ENCODE measurements at places on chromosomes 3 and 15. TPM values are rescaled to one million over a fixed set of nuclear protein-coding genes. Genes with fewer than 3 reads are reported as not detected.
A peak's percentile ranks its signal among the peaks of the same experiment; 100 is the strongest.

DNA sequence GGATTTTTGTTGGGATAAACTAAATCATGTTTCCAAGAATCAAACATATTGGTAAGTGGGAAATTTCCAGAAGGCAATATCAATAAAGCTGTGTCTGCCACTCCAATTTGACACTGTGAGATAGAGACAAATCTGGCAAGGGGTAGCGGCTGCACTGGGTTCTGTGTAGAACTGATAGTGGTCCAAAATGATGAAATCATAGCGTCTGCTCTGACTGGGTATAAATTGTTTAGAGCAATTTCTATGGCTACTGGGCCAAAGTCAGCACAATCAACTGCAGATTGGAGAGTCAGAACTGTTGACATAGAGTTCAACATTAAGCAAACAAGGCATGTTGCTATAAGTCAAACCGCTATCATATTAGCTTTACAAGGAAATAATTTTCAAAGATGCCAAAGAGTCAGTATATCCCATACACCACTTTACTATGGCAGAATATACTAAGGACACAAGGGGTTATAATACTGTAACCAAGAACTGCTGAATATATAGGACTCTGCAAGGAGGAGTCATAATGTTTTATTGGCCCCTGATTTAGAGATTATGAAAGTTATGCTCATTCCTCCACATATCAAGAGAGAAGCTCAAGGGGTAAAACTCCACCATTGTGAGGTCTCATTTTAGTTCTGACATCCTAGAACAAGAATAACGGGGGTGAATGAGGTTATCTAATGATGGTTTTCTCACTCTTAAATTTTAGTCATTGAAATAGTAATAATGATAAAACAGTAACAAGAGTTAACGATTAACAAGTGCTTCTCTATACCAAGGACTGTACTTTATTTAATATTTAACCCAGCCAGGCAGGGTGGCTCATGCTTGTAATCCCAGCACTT is 309.7 kb upstream of the GADL1 start:
- DNase-seq: no peak

DNA sequence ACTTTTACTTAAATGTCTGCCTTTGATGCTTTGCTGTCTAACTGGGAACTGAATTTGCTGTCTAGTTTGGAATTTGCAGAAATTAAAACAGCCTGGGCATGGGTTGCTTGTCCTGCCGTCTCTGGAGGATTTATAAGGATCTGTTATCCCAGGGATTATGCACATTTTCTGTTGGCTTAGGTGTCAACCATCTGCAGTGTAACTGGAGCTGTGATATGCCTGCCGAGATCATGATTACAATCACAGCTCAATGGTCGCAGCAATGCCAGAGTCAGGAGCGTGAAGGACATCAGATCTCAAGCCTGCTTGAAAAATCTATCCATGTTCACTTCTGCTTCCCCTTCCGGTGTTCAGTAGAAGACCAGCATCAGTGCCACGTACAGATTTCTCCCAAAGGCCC is 41.8 kb upstream of the SETMAR start:
- DNase-seq: no peak

Gene NDUFB4
- 141 TPM for polyA plus RNA-seq

- no peak for DNase-seq
Measured at GRCh38 chr15:74124759-74125158, 5.6 kb upstream of the ISLR2 start.

GRCh38 chr3:138946663-138947494 is at the start of the genes FOXL2 and FOXL2NB:
Gene FOXL2, minus strand, starts transcription at chr3:138947137. Its CDS starts 415 bp downstream, at chr3:138946722.
Gene FOXL2NB, plus strand, starts transcription at chr3:138947217. Its CDS starts 148 bp downstream, at chr3:138947365.
- no peak for DNase-seq

GRCh38 chr3:87796843-87797185 is 262.0 kb downstream of the CGGBP1 start:
- DNase-seq: no peak

Gene VWA5B2
- polyA plus RNA-seq: not detected

GRCh38 chr3:142353571-142353970 is 94.3 kb downstream of the XRN1 start:
- no peak for DNase-seq

DNA sequence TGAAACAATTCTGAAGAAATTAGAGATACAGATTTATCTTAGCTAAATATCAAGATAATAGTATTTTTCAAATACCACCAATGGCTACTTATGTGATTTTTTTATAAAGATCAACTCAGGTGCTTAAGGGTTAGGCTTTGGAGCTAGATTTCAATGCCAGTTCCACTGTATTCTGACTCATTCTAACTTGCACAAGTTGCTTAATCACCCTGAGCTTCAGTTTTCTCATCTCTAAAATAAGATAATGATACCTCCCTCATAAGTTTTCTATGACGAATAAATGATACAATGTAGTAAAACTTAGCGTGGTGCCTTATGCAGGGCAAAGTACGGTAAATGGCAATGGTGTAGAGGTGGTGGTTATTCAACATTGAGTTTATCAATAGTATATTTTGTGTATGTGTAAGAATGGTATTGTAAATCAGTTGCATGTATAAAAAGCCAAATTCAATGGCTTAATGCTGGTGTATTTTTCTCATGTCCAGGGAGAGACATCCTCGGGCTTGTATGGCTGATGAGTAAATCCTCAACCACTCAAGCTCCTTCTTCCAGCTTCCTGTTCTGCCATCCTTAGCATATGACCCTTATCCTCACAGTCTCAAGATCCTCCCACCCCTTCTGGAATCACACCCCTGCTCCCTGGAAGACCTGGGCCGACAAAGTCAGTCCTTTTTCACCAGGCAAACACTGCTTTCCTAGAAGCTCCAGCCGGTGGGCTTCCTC is 505.9 kb upstream of the CFAP20DC start:
- DNase-seq: no peak

DNA sequence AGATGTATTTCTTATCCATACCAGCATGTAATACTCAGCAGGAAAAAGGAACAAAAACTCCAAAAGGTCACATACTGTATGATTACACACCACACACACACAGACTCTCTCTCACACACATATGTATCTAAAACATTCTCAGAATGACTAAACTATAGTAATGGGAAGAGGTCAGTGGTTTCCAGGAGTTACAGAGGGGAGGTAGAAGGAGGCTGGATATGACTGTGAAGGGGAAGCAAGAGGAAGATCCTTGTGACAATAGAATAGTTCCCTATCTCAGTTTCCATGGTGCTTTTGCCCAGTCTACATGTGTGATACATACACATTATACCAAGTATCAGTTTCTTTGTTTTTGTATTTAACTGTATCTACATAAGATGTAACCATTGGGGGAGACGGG is 190.1 kb downstream of the IL5RA start:
- no peak for DNase-seq

Gene FANCD2OS
- polyA plus RNA-seq: not detected

GRCh38 chr15:85832394-85832793 is 37.7 kb upstream of the KLHL25 start:
- no peak for DNase-seq

DNA sequence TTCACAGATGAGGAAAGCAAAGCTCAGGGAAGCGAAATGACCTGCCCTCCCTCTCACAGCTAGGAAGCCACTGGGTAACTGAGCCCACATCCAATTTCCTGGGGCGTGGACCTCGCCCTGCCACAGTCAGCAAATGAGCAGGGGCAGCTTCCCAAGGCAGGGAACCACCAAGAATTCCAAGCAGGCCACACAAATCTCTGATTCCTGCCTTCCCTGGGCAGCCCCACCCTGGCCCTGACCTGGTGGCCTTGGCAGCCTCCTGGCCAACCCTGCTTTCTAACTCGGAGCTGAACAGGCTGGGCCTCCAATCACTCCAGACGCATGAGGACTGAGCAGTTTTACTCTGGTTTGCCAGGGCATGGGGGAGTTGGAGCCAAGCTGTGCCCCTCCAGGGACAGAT is 203.7 kb upstream of the TLE3 start:
- DNase-seq: no peak

Gene RTP1
- polyA plus RNA-seq: 0.60 TPM

DNA sequence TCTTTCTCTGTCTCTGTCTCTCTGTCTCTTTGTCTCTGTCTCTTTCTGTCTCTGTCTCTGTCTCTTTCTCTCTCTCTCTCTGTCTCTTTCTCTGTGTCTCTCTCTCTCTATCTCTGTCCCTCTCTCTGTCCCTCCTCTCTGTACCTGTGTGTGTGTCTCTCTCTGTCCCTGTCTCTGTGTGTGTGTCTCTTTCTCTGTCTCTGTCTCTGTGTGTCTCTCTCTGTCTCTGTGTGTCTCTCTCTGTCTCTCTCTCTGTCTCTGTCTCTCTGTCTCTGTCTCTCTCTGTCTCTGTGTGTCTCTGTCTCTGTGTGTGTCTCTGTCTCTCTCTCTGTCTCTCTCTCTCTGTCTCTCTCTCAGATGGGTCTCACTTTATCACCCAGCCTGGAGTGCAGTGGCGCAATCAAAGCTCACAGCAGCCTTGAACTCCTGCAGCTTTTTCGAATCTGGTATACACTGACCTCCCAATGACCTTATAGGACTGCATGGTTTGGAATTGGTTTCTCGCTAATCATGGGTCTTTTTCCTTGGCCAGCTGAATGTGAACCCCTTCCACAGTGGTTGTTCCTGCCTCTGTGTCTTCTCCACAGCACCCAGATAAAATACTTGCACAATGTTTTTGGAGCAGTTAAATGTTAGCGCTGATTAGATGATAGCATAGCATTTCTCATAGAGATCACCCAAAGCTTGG is 102.6 kb upstream of the KLHL25 start:
- no peak for DNase-seq

Gene RAB6B
- polyA plus RNA-seq: 9.0 TPM

DNA sequence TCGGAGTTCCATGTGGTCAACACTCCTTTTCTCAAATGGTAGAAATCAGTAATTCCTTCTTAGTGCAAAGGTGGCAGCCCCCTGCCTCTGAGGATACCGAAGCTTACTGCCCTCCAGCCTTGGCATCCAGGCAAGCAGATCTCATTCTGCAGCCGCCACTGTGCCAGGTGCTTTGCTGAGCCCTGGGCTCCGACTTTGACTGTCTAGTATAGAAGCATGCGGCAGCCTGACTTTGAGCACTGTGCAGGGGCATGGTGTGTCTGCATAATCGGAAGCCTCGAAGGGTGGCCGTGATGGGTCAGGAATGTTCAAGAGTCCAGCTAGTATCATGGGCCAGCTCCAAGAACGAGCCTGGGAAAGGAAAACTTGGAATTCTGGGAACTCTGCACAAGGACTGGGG is 39.7 kb downstream of the ABTB1 start:
- DNase-seq: no peak

DNA sequence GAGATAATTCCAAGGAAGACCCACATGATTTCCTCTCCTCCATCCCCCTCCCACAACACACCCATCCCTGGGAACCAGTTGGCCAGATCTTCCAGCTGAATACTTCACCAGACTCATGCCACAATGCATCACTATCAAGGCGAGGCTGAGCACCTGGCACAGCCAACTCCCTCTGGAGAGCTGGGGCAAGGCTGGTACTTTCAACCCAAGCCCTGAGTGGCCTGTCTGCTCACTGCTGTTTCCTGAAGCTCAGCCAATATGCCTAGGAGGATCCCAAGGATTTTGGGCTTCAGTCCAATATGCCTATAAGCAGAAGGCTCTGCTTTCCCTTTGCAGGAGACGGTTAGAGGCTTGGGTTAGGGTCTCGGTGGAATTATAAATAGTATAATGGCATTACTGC is 90.9 kb upstream of the NEO1 start:
- no peak for DNase-seq

DNA sequence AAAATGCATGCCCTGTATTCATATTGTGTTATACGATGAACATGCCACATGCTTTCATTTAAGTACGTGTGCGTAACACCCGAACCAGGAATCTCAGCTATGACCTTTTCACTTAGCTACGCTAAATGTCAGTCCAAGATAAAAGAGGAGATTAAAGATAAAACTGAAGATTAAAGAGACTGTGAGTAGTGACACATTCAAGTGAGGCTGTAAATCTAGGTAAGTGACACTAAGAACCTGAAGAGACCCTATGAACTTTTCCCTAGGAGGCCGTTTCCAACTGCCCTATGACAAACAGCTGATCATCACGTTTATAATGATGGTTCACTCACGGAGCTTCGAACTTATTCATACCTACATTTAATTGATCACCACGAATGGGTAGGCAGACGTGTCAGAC is 32.2 kb downstream of the TFRC start:
- no peak for DNase-seq

Gene HRH1
- polyA plus RNA-seq: 6.8 TPM

GRCh38 chr15:100890850-100891249 is 11.2 kb downstream of the ALDH1A3 start:
- DNase-seq: no peak

GRCh38 chr15:100041127-100041828 is 300.5 kb downstream of the ADAMTS17 start:
- peak; percentile 68 for DNase-seq

Gene CHMP2B
- 28.7 TPM for polyA plus RNA-seq

Gene ZNF197
- polyA plus RNA-seq: 19.5 TPM

Gene MYNN
- polyA plus RNA-seq: 23.0 TPM

DNA sequence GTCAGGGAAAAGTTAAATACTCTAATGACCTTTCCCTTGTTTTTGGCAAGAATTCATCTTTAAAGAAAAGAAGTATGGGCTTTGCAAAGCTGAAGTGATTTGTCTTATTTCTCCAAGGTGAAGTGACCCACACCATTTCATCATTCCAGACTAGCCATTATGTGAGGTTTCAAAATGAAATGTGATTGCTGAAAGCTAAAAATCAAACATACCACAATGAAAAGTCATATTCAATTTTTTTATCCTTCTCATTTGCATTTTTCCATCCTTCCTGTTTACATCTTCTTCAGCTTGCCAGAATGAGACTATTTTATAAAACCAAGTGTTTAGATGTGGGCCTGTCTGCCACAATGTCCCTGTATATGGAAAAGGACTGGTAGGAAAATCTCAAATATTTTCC is 142.3 kb upstream of the STRIT1 start:
- DNase-seq: no peak

Gene TMEM212
- polyA plus RNA-seq: 0.26 TPM

GRCh38 chr15:79922512-79923078 is 25.8 kb upstream of the MTHFS start:
- no peak for DNase-seq

Gene SH3GL3
- polyA plus RNA-seq: 7.2 TPM

GRCh38 chr15:60695713-60696522 is 217.0 kb upstream of the ICE2 start:
- DNase-seq: no peak

Gene PDE12
- polyA plus RNA-seq: 5.9 TPM

Gene ZBBX
- polyA plus RNA-seq: 0.11 TPM

GRCh38 chr15:93460717-93461116 is 371.7 kb upstream of the RGMA start:
- DNase-seq: no peak

- DNase-seq: no peak
Measured at GRCh38 chr3:184574515-184575417, 13.2 kb downstream of the EPHB3 start.

DNA sequence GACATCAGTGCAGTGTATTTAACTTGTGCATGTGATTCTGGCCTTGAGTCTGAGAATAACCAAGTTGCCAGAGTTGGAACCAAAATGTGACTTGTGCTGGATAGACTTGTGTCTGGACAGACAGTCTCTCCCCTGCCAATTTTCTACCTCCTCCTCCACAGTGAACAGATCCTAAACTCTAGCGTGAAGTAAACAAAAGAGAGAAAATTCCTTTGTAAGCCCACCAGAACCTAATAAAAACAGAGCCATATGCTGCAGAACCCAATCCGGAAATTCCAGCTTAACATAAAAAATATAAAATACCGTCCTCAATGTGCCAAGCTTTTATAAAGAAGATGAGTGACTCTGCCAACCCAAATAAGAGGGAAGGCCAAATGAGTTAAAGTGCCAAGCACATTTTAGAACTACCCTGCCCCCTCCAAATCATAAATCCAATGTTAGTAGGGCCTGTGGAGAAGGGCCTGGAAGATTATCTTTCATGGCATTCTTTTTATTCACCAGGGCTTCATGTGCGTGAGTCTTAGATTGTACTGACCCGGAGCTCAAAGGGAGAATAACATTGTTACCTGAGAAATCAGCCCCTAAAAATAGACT is 344.6 kb upstream of the PROK2 start:
- DNase-seq: no peak

- DNase-seq: no peak
Measured at GRCh38 chr15:69991551-69991980, 106.2 kb downstream of the TLE3 start.

Measured in muscle of arm (tissue), 14 donors.